Spleen (tissue), 13 donors: ENCODE measurements at places on chromosomes 2 and 18.

DNA sequence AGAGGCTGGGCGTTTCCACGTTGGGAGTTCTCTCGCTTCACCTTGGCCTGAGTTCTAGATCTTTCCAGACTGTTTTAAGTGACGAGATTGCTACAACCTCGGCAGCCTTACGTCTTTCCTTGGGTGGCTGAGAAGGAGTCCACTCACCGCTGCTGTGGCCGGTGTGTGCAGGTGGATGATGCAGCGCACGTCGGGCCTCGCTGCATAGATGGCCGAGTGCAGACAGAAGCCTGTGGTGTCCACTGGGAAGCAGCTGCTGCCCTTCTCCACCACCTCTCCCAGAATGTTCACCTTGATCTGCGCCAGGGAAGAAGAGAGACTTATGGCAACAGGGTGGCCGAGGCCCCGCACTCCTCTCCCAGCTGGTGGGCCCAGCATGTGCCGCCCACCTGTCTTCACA, 75.7 kb downstream of the ADD2 start:
- no peak overlapping the region for H3K4me3 ChIP-seq
- H3K27ac ChIP-seq = no peak overlapping the region
- peak; percentile 44 for DNase-seq
- no peaks in the 10 kb centered on the region for H3K4me1 ChIP-seq
- no peaks in the 10 kb centered on the region for H3K36me3 ChIP-seq

GRCh38 chr18:9380621-9381395, 46.2 kb downstream of the TWSG1 start:
- H3K27ac ChIP-seq = no peak overlapping the region
- no peaks in the 10 kb centered on the region for H3K4me1 ChIP-seq
- DNase-seq = no peak
- H3K36me3 ChIP-seq = no peaks in the 10 kb centered on the region

DNA sequence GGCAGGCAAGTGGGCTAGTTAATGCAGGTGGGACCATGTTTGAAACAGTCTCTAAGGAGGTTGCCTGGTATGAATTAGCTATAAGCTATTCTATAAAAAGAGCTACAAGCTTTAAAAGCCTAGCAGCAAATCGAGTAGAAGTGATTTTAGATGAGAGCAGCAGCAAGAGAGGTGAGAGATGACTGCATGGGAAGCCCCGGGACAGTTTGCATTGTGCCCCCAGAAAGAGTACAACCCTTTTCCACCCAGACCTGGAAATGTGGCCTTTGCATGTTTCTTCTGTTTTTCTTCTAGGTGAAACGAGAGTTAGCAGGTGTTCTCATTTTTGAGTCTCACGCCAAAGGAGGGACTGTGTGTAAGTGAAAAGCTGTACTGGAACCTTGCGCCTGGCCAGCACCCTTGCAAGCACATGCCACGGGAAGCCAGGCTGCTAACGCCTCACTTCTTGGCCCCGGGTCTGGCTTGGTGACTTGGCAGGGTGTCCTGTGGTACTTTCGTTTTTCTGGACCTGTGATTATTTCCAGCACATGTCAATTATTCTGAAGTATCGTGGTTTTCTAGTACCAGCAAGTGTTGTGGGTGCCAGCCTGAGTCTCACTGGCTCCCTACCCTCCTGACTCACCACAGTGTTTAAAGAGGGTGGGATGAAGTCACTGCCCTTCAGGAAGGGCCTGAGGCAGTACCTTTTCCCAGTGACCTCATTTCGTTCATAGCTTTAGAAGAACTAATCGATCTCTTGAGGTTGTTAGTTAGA, 90.3 kb upstream of the MAP3K20 start:
- no peaks in the 10 kb centered on the region for H3K27me3 ChIP-seq
- no peak for DNase-seq
- H3K27ac ChIP-seq = no peak overlapping the region
- no peaks in the 10 kb centered on the region for H3K36me3 ChIP-seq
- H3K4me3 ChIP-seq = no peak overlapping the region
- peaks cover 7% of the 10 kb centered on the region for H3K4me1 ChIP-seq

GRCh38 chr2:137981112-137981656, 16.9 kb downstream of the HNMT start:
- no peak for DNase-seq
- no peaks in the 10 kb centered on the region for H3K4me1 ChIP-seq
- H3K27ac ChIP-seq = no peak overlapping the region
- H3K4me3 ChIP-seq = no peak overlapping the region
- no peaks in the 10 kb centered on the region for H3K36me3 ChIP-seq

GRCh38 chr2:165913636-165914035, 39.9 kb downstream of the TTC21B start:
- DNase-seq = no peak
- no peaks in the 10 kb centered on the region for H3K27me3 ChIP-seq
- no peak overlapping the region for H3K27ac ChIP-seq
